ENCODE measurements at places on chromosomes 16 and 17.

GRCh38 chr16:86383488-86384262 lies 126.7 kb upstream of the FOXF1 start:
- DNase-seq: peak; percentile 2

DNA sequence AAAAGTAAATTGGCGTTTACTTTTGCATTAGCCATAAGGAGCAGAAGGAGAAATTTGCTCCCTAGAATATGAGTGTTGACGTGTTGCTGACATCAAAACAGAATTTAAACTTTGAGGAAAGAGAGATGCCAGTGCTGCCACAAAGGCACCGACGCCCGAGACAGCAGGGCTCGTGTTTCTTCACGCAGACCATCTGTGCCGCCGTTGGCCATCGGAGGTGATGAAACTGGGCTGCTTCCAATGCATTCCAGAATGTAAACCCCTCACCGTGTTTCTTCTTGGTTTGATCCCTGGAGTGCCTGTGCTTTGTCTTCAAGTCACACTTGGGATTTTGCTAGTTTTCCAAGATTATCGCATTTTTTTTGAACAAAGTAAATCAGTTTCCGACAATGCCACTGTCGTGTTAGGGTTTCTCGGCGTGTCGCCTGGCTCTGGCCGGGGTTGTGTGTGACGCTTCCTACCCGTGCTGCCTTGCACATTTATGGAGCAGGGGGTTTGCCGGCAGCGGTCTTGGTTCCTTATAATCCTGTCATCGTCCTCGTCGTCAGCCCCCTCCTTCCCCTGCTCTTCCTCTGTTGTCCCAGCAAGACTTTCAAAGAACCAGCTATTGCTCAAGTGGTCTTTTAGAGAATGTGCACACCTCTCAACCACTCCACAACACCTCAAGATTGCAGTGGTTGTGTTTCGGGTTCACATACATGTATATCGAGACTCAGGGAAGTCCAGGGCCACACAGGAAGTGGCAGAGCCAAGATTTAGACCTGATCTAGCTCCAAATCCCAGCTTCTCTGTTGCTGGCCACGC lies 103.9 kb downstream of the METRNL start:
- DNase-seq: no peak

DNA sequence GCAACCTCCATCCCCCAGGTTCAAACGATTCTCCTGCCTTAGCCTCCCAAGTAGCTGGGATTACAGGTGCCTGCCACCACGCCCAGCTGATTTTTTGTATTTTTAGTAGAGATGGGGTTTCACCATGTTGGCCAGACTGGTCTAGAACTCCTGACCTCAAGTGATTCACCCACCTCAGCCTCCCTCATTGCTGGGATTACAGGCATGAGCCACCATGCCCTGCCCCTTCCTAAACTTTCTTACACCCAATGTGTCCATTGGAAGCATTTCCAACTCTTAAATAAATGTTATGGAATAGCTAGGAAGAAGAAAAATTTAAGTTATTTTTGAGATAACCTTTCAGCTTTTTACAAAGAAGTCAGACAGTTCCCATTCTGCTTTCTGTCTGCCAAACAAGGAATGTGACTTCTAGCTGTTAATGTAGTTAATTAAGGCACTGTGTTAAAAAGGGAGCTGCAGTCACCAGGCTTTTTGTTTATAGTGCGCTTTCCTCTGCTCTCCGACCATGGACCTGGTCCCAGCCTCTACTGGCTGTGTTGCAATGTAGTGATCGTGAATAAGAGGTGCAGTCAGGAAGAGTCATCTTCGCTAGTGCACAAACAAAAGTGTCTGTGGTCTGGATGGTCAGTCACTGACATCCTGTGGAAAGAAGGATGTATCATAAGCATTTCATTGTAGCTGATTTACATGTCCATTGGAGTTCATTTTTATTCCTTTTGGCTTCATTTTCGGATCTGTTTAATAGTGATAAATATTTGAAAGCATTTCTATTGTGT lies 39.7 kb downstream of the USP10 start:
- no peak for DNase-seq

GRCh38 chr17:8186787-8187516 lies 3.0 kb downstream of the BORCS6 start:
- DNase-seq: peak; percentile 91

DNA sequence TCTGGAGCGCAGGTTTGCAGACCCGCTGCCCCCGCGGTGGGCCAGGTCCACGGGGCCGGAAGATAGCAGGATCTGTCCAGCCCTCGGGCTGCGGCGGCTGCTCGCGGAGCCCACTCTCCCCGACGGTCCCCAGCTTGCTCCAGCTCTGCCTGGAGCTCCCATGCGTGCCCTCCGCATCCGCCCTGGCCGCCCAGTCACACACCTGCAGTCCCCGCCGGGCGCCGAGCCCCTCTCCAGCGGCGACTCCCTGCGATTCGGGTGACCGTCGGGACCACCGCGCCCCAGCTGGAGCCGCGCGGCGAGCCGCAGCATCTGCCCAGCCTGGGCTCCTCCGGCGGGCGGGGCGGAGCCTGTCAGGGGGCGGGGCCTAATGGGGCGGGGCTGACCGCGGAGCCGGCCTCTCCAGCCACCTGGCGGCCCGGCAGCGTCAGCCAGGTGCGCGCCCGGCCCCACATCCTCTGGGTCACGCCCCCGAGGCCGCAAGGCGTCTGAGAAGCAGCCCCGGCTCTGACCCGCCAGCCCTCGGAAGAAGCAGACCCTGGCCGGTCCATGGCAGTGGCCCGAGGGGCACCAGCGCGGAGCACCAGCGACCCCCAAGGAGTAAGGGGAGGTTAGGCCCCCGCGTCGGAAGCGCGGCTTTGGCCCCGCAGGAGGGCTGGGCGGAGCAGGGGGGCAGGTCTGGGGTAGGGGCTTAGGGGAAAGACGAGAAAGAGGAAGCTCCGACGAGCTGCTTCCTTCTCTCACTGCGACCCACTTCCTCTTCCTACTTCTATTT lies at the start of gene PIK3R5:
Gene PIK3R5 (minus strand): TSS at position 314 of the 775 bp plus-strand sequence. CDS start 54,213 bp downstream, outside the sequence.
- DNase-seq: no peak

GRCh38 chr16:85820604-85821372 lies 21.3 kb downstream of the COX4I1 start:
- no peak for DNase-seq

DNA sequence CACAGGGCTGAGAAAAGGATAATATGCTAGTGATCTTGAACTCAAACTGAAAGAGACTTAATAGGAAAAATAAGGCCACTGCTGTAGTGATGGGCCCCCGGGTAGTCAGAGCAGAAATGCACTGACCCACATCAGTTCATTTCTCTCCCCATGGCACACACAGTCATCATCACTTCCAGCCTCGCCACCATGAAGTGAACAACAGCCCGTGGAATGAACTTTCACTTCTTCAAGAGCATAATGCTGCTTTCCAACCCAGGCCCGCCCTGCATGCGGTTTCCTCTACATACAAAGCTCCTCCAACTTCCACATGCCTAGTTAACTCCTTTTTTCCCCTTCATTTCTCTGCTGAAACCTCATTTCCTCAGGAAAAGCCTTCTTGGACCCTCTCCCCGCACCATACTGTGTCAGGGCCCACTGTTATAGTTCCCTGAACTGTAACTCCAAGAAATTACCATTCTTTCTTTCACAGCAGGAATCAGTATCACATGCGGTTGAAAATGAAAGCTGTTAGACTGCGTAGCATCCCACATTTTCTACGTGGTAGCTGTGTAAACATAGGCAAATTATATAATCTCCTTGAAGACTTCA lies 65.8 kb upstream of the SMIM36 start:
- DNase-seq: peak; percentile 31

DNA sequence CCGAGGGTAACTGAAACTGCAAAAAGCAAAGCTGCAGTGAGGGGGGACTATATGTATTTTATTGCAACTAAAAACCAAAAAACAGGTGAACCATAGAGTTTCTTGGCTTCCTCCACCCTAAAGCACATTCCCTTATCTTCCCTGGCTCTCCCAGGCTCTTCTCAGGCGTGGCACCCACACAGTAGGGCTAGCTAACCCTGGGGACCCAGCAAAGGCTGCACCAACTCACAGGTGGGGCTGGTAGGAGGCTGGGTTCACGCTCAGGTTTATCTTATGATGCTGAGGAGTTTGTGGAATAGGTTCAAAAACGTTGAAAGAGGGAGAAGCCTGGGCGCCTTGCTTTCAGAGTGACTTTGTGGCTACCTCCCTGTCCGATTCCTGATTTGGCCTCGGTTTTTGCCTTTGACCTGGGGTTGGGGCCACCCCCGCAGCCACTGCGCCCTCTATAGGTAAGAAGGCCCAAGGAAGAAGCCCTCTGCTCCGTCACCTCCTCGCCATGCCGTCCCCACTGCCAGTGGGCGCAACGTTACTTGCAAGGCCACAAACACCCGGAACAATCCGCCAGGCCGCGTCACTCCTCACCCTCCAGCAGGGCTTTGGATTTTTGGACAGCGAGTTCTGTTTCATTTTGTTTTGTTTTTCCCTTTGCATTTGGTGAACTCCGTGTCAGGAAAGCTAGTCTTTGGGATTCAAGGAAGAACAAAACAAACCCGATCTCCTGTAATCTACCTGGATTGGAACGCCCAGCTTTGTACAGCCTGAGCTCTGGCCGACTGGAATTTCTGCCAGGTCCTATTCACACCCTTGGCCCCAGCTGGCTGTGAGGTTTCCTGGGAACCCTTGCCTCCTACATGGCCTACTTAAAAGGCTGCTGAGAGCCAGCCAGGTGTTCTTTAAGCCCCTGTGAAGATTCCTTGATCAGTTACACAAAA lies 60.8 kb downstream of the TBC1D16 start:
- no peak for DNase-seq

DNA sequence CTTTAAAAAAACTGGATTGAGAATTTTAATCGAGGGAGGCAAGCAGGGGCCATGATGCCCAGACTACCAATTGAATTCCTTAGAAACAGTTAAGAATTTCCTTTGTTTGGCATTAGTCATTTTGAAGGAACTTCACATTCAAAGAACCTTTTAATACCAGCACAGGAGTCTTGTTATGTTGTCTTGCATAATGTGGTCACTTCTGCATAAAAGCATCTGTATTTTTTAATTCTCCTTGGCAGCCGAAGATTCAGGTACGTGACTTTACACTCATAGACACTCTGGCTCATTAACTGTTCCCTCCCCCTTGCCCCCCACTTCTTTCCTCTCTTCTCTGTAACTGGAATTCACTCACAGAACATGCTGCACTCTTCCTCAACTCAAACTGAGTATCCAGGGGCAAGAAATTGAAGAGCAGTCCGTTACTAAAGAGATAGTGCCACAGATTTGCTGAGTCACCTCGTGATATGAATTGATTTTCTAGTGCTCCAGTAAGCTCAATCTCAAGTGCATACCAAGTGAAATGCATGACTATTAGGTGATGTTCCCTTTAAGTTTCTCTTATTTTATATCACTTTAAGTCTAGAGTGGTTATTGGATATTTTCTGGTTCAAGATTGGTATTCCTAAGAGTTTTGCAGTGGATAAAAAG lies 572.2 kb upstream of the SOX9 start:
- no peak for DNase-seq

DNA sequence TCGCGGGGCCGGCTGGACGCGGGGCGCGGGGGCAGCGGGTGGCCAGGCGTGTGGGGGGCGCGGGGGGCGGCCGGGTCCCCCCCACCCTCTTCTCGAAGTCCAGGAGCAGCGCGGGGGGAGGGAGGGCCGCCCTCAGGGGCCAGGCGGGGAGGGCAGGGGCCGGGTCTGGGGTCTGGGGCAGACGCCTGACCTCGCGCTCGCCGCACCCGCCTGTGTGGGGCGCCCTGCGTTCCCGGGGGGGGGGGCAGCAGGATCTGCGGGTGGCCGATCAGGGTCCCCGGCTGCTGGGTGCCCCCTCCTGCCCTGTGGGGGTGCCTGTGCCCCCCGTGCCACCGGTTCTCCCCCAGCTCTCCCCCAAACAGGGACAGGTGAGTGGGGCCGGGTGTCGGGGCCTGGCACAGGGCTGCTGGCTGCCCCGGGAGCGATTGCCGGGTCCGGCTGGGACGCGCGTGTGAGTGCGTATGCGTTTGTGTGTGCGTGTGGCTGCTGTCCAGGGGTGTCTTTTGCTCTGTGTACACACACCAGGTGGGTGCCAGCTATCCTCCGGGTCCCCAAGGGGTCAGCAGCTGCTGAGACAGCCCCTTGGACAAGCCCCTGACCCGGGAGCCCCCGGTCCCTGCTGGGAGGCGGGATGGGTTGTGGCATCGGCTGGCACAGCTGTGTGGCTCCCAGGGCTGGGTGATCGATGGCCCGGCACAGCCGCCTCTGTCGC lies 663 bp downstream of the PRR35 start:
- no peak for DNase-seq

DNA sequence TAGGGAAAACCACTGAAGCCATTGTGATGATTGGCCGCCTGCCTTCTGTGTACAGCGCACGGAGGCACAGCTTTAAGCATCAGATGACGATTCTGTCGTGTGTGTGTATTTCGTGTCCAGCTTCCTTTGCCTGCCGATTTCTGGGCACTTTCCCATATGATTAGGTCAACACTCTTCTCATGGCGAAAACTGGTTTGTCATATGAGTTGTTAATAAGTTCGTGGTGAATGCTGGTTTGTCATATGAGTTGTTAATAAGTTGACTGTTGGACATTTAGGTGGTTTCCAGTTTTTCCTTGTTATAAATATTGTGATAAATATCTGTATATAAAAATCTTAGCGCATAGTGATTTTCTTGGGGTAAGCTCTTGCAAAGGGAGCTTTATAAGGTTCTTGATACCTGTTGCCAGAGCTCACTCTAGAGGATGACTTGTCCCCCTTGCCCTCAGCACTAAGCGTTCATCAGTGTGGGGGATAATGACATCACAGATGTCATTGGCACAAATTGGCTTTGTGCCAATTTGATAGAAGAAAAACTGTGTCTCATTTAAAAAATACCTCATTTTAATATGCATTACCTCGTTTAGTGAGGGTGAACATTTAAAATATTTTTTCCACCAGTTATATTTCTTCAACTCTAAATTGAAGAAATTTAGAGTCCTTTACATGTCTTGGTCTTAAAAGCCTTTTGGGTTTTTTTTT lies 40.0 kb downstream of the PGS1 start:
- DNase-seq: no peak

GRCh38 chr17:27541301-27542023 lies 85.2 kb downstream of the KSR1 start:
- no peak for DNase-seq

GRCh38 chr16:84266451-84266850 lies 26.6 kb upstream of the KCNG4 start:
- DNase-seq: peak; percentile 2

DNA sequence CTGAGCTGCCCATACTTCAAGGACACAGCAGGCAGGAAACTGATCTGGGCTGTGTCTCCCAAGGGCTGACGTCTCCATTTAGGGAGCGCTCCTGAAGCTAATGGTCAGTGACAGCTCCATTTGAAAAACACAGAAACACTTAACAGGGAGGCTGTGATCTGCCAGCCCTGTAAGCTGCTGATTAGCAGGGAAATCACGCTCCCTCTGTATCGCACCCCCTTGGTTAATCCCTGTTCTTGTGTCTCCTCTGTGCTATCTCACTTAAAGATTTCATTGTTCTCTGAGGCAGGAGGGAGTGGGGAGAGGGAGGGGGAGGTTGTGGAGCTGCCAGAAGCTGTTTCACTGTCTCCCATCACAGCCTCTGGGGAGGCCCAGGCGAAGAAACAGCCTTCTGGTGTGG lies 47.4 kb upstream of the CACNG3 start:
- DNase-seq: no peak

DNA sequence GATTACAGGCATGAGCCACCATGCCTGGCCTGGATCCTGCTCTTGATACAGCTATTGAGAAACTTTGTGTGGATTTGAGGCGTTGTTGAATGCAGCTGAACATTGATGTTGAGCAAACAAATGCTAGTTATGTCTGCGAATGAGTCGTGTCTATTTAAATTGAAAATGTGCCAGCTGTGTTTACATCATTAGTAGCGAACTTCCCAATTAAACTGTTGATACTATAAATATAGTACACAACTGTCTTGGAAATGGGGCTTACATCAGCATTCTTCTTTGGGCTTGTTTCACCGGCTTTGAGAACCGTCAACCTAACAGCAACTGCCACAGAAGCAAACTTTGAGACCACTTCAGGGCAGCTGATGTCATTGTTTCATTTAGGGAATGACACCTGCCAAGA lies 251.9 kb downstream of the RBFOX1 start:
- DNase-seq: no peak
